Brain (organoid and tissue), 16 donors: ENCODE measurements at places on chromosomes 2 and 18.

DNA sequence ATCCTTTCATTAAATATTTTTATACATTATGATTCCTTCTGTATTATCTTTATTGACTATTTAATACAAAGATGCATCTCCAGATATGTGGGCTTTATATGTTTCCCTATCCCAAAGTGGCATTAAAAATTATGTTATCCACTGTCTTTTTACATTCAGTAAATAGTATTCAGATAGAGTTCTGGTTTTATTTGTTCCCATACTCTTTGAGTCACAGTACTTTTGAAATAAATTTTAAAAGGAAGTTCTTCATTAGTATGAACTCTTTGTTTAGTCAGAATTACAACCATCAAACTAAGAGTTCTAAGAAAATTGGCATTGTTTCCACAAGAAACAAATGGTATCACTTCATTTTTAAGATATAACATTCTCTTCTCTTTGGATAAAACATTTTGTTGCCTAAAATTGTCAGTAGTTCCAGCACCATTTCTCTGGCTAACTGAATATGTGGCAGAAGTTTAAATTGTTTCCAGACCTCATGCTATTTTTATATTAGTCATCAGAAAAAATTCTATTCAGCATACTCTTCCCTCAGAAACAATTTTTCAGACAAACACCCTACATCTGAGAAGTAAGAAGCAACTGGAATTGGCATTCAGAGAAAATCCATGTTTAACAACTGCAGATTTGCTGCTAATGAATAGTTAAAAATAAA, 88.5 kb upstream of the COL5A2 start:
- DNase-seq, result no peak

- no peak for DNase-seq
These were observed 155.1 kb upstream of the RASGRP3 start for GRCh38 chr2:33321236-33321771.

DNA sequence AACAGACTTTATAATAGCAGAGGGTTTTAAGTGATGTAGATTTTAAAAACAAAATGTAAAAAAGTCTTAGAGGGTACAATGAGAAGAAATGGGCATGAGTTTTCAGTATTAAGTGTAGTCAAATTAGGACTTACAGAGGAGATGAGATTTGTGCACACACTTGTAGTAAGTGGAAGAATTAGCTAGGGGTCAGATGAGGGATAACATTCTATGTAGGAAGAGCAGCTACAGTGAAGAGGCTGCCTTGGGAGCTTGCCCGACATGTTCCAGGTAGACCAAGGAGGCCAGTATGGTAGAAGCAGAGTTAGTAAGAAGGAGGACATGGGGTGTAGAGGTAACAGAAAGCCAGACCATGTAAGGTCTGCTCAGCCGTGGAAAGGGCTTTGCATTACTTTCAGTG, 189.2 kb upstream of the DSEL start:
- no peak for DNase-seq

- DNase-seq, result no peak
These were observed 55.4 kb upstream of the MAP2 start for GRCh38 chr2:209368406-209368805.
